A549 treated with Mapracorat at 1 μM for 4 hours (cell line): ENCODE measurements at places on chromosomes 13 and 19. TPM values are rescaled to one million over a fixed set of nuclear protein-coding genes. Genes with fewer than 3 reads are reported as not detected.

Gene NALCN
- total RNA-seq = 3.2 to 4.6 TPM (median 4.1 TPM) in 5 replicates

Gene PALM3
- total RNA-seq = 1.8 to 2.8 TPM (median 2.1 TPM) in 5 replicates

Gene ZNF528
- total RNA-seq = 0.05 to 0.39 TPM (median 0.17 TPM) in 4 of 5 replicates, not detected in the other

Gene ZNF878
- not detected in 5 replicates for total RNA-seq

Gene IZUMO1
- total RNA-seq = not detected in 5 replicates

Gene SOX1
- total RNA-seq = not detected in 5 replicates

Gene SPPL2B
- total RNA-seq = 11.9 to 24.2 TPM (median 20.8 TPM) in 5 replicates

Gene ADGRE3
- total RNA-seq = not detected in 5 replicates

Gene SIAH3
- total RNA-seq = 0.01 TPM in 1 of 5 replicates, not detected in the others

Gene NLRP9
- not detected in 5 replicates for total RNA-seq

Gene LRRC4B
- 0.28 to 0.51 TPM (median 0.50 TPM) in 5 replicates for total RNA-seq

Gene LILRB2
- total RNA-seq = 0.05 to 0.26 TPM (median 0.11 TPM) in 5 replicates

Gene IFNL1
- total RNA-seq = 0.39 TPM in 1 of 5 replicates, not detected in the others

Gene RAD23A
- total RNA-seq = 69.3 to 81.9 TPM (median 80.5 TPM) in 5 replicates

Gene CYP2A13
- total RNA-seq = not detected in 5 replicates
